ENCODE measurements at places on chromosomes 16 and 17.

GRCh38 chr16:75219838-75220237 is 1.1 kb downstream of the CTRB1 start:
- DNase-seq, result no peak

DNA sequence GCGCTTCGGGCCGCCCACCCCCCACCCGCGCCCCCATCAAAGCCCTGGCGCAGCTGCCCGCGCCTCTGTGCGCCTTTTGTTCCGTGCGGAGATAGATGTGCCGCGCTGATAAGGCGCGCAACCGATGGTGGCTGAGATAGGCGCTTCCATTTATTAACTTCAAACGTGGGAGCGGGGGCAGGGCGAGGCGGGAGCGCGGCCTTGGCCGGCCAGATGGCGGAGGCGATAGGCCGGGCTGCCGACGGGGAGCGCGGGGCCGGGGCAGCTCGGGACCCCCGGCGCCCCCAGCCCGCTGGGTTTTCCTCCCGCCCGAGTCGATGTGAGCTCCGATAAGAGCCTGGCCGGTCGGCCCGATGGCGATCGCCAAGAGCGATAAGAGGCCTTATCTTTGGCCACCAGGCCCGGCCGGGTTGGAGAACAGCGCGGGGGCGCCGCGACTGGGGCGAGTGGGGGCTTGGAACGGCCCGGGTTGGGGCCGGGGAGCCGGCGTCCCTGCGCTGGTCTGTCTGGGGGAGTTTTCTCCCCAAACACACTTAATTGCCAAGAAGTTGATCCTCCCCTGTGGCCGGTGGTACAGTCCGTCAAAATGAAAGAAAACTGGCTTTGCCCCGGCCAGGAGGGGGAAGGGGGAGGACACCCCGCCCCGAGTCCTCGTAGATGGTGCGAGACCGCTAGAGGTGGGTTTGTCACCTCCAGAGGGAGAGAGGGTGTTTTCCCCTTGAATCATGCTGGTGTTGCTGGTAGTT is 2.7 kb downstream of the ZFPM1 start:
- DNase-seq, result peak; percentile 88

DNA sequence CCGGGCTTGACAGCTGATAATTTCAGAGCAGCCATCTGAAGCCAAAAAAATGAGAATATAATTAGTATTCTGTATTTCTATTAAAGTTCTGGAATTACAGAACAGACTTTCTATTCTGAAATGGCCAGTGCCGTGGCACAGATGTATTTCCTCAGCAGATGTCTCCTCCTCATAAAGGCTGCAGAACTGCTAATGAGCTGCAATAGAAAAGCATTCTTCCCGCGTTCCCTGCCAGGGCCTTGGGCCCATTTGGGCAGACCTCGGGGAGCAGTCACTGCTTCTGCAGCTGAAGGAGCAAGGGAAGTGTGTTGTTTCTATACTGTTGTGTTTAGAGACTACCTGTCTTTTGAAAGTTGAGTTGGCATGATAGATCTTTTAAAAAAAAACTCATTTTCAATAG is 152.6 kb upstream of the CACNG5 start:
- no peak for DNase-seq

- DNase-seq, result peak; percentile 88
Measured at GRCh38 chr16:1331712-1332617, 1.5 kb upstream of the BAIAP3 start.

DNA sequence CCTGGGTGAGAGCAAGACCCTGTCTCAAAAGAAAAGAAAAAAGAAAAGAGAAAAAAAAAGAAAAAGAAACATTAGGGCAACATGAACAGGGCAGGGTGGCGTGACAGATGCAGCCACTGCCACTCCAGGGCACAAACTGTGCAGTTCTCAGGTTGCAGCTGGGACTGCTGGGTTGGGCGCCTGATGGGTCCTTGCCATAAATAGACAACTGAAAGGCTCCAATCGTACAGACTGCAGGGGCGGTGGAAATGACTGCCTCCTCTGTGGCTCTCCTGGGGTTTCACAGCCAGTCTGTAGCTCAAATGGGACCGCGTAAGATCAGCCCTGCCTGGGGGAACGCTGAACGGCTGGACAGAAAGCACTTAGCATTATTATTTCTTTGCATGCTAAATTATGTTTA is 130.7 kb downstream of the CPPED1 start:
- DNase-seq, result no peak

DNA sequence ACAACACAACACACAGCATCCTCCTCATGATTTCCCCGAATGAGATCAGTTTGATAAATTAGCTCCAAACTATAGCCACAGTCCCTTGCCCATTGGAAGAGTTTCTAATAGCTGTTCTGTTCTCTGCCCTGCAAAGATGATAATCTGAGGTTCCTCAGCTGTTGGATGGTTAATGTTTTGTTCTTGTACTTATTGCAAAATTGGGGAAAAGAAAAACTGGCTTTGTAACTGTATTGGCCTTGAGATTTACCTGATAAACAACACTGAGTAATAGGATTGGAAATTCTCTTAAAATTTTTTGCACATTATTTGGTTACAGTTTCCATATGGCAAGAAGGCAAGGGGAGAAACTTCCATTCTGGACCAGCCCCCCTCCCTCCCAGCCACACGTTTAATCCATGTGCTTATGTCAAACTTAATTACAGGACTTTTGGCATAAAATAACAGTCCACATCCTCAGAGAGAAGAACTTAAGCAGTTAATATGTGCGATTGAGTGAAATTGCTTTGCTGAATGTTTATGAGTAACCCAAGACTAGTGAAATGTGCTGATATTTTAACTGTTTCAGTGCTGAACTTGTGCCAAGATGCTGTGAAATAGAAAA is 119.1 kb upstream of the ZFHX3 start:
- DNase-seq, result no peak

GRCh38 chr16:88901718-88902337 is 35.4 kb upstream of the PABPN1L start:
- DNase-seq, result no peak

DNA sequence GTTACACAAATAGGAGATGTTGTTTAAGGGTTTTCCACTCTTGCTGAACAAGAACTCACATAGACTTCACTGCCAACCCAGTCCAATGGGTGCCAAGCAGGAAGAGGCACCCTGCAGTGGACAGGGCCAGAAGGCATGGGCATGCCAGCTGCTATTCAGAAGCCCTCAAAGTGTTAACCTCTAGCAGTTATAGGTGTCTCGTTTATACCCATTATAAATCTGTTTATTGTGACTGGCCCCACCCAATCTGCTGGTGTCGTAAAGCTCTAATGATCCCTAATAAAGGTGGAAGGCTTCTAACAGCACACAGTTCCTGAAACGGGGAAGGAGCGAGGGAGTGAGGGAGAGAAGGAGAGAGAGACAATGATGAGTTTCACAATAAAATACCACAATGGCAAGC is 23.9 kb downstream of the HNF1B start:
- no peak for DNase-seq

DNA sequence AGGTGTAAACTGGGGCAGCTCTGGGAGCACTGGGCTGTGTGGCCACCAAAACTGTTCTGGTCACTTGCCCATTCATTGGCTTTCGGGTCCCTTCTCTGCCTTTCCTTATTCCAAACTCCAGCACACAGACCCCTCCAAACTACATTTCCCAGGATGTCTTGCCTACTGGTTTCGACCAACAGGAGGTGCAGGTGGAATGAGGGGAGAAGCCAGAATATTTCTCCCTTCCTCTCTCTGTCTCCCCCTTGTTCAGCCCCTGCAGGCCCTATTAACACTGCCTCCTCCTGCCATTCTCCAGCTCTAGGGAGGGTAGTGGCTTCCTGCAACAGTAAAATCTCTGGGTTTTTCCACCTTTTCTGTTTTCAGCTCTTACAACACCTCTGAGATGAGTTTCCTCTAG is 13.2 kb upstream of the NAGPA start:
- no peak for DNase-seq

DNA sequence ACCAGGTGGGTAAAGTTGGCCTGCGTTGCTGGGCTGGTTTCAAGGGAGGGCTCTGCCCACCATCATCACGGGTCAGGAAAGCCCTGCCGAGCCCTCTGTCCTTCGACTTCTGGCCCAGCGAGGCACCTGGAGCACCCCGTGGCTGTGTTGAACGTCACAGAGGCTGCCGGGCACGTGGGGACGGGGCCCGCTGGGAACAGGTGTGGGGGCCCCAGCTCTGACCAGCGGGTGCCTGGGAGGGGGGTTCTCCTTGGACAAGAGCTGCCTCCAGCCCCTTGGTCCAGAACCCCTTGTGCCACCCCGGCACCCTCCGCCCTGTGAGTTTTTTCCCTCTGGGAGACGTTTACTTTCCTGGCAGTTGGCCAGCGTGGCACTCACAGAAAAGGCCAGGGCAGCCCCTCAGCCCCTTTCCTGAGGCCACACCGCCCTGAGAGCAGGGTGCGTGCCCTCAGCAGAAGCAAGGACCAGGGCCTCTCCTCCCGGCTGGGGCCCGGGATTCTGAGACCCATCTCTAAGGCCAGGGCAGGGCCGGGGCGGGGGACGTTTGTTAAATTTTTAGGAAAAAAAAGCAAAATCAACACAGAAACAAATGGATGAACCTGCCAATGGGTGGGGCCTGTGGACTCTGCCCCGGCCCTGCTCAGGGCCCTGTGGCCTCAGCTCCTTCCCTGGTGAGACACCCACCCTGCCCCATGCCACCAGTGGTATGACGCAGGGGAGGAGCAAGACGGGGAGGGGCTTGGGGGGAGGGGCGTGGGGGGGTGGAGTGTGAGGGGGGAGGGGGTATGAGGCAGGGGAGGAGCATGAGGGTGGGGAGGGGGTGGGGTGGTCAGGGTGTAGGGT is 31.3 kb upstream of the GNG13 start:
- DNase-seq, result no peak

DNA sequence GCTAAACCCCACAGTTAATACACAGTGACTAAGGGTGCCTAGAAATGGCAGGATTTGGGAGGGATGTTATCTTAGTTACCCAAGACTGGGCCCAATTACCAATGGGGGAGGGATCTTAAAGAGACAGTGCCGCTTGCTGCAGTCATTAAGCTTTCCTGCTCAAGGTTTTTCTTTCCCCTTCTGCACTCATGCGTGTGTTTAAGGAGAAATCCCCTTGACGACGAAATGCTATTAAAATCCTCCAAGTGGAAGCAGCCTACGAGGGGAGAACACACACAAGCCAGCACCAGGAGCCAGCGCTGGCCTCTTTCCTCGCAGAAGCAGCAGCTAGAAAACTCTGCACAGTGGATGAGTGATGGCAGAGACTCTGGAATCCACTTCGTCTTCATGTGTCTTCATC is 22.0 kb downstream of the SALL1 start:
- no peak for DNase-seq

DNA sequence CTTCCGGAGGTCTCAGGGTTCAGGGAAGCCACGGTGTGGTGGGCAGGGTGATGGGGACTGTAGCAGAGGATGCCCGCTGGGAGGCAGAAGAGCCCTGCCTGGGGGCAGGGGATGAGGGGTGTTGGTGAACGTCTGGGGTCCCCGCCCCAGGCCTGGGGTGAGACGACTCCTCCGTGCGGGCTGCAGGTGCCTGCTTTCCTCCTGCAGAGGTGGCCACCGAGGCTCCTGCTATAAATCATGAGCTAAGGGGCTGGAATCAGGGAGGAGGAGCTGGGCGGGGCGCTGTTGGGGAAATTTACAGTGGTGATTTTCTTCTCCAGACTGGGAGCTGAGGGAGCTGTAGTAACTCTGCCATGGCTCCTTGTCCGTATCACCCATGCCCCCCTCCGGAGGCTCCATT is 167.0 kb downstream of the MRM1 start:
- no peak for DNase-seq

DNA sequence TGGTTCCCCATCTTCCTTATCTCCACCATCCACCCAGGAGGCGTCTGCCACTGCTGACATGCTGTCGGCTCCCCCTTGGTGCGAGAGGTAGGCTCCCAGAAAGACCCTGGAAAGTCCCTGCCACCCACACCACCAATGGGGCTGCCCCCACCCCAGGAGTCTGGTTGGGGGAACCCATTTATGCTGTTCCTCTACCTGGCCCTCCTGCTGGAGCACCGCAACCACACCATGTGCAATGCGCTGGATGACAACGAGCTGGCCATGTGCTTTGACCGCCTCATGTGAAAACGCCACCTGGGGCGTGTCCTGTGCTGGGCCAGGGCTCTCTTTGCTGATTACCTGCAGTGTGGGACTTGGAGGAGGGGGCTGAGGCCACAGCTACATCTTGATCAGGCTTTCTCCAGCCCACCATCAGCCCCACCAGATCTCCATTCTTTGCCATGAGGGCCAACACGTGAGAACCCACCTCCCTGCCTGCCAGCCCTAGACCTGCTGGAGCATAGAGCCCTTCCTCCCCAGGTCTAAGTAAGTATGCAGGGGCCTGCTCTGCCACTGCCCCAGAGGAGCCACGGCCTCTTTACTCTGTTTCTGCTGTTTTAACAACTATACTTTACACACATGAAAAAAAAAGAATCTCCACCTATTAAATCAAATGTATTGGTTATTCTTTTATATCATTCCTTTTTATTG is 7.9 kb upstream of the ALDH3A1 start:
- peak; percentile 81 for DNase-seq

- DNase-seq, result no peak
Measured at GRCh38 chr17:63142836-63143235, 176.8 kb downstream of the TANC2 start.

DNA sequence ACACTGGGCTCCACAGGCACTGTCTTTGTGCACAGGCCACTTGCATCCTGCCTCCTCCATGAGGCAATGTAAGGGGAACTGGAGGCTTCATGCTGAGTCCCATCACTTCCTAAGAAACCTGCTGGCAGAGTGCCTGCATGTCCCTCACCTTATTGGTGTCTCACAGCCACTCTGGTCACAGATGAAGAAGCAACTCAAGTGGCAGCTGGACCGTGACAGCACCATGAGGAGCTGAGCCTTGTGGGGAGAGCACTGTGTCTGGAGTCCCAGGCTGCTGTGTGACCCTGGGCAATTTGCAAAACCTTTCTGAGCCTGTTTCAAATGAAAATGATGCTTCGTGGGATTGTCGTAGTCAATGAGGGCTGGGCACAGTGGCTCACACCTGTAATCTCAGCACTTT is 19.5 kb downstream of the ANKRD40 start:
- DNase-seq, result no peak

DNA sequence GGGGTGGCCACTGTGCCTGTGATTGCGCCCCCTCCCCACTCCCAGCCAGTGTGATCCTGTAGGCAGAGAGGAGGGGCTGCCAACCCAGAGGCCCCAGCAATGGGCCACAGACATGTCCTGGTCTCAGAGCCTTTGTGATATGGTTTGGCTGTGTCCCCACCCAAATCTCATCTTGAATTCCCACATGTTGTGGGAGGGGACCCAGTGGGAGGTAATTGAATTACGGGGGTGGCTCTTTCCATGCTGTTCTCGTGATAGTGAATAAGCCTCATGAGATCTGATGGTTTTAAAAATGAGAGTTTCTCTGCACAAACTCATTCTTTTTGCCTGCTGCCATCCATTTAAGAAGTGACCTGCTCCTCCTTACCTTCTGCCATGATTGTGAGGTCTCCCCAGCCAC is 56.8 kb upstream of the ZNF469 start:
- no peak for DNase-seq

DNA sequence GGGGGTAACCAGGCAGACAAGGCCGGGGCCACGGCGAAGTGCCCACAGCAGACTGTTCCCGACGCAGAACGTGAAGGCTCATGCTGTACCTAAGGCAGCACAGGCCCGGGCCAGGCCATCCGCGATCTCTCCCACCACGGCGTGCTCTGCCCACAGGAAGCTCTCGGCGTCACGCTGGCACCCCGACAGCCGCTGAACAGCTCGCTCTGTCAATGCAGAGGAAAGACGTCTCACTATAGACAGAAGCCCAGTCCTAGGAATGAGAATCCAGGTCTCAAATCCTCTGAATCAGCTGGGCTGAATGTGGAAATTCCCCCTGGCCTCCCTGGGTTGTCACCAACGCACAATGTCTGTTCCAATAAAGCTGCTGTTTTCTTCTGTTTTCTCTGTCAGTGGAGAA is 21.4 kb downstream of the SERPINF1 start:
- DNase-seq, result no peak

- no peak for DNase-seq
Measured at GRCh38 chr17:67312265-67312664, 54.1 kb downstream of the PSMD12 start.

- DNase-seq, result peak; percentile 51
Measured at GRCh38 chr16:11734025-11734652, 8.5 kb downstream of the TXNDC11 start.
